ENCODE measurements at places on chromosomes 13 and 19.

DNA sequence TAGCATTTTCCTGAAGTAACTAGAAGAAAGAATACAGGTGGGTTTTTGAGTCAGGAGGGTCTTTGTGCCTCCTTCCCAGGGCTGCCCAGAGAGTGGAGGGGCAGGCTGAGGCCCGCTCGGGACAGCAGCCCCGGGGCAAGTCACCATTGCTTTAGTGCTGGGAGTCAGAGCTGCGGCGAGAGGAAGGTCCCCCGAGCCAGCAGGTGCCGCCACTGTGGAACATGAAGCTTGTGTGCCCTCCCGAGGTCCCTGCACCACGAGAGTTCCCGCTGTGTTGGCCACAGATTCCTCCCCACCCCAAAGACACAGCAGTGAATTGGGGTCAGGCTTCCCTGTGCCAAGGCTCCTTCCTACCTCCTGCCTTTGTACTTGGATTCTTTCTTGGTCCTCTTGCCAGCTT lies 50.9 kb upstream of the TEX29 start:
- DNase-seq, result no peak

GRCh38 chr19:10379880-10380312 lies 476 bp downstream of the TYK2 start:
- DNase-seq, result no peak

DNA sequence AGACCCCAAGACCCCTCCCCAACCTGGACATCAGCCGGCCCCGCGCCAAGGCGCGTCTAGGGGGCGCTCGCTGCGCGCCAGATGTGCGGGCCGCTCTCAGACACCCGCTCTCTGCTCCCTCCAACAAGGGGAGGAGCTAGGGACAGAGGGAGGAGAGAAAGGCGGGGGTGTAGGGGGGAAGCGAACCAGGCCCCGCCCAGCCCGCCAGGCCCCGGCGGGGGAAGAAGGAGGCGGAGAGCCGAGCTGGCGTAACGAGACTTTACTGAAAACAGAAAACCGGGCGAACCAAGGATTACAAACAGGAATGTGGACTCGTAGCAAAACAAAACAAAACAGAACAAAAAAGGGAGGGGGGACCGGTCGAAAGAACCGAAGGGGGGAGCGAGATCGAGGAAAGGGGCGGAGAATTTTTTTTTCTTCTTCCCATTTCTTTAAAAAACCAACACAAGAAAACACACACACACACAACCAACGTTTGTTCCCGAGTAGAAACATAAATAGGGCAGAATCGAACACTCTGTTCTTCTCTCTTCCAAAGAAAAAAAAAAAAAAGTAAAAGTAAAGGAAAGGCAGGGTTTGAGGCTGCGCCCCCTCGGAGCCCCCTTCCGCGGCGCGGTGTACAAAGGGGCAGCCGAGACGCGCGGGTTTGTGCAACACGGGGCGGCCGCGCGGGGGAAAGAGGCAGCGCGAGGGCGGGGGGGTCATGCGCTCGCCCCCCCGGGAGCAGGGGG lies 1.7 kb downstream of the JUND start:
- DNase-seq, result peak; percentile 25

GRCh38 chr13:105345131-105345530 lies 1190.3 kb downstream of the EFNB2 start:
- DNase-seq, result no peak

DNA sequence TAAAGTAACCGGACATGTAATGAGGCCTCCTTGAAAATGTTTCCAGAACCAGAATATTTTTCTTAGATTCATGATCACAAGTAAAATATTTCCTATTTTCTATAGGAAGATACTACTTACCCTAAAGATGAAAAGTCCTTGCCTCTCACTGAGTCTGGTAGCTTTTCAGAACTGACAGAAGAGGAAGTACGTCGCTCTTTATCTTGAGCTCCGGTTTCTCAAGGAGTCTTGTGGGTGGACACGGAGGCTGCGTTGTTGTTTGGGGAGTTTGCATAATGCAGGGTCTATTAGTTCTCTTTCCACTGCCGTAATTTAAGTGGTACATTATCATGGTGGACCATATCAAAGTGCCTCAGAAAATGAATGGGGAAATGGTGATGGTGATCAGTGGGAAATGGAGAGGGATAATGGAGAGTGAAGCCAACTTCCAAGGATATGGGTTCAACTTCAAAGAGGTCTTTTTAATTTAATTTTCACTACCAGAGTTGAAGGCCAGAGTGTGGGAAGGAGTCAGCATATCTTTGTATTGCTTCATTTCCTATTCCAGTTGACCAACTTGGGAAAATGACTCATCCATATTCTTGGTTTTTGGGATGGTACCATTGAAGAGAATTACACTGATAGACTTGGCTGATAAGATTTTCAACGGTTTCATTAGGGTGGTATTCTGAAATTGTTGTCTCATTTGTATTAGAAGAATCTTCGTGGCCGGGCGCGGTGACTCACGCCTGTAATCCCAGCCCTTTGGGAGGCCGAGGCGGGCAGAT lies 23.4 kb downstream of the MBD3L2B start:
- DNase-seq, result no peak

- DNase-seq, result peak; percentile 6
Measured at GRCh38 chr19:33432446-33433170, 59.1 kb downstream of the CEBPG start.

DNA sequence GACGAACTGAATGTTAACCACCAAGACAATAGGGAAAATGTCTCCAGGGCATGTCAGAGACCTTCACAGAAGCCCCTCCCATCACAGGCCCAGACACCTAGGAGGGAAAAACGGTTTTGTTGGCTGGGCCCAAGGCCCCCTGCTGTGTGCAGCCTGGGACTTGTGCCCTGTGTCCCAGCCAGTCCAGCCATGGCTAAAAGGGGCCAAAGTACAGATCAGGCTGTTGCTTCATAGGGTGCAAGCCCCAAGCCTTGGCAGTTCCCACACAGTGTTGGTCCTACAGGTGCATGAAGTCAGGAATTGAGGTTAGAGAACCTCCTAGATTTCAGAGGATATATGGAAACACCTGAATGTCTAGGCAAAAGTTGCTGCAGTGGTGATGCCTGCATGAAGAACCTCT lies 428.7 kb downstream of the SUCLA2 start:
- DNase-seq, result no peak

- DNase-seq, result no peak
Measured at GRCh38 chr13:30165796-30166195, 141.6 kb downstream of the KATNAL1 start.

GRCh38 chr13:106623799-106624460 lies 56.0 kb upstream of the ARGLU1 start:
- no peak for DNase-seq

DNA sequence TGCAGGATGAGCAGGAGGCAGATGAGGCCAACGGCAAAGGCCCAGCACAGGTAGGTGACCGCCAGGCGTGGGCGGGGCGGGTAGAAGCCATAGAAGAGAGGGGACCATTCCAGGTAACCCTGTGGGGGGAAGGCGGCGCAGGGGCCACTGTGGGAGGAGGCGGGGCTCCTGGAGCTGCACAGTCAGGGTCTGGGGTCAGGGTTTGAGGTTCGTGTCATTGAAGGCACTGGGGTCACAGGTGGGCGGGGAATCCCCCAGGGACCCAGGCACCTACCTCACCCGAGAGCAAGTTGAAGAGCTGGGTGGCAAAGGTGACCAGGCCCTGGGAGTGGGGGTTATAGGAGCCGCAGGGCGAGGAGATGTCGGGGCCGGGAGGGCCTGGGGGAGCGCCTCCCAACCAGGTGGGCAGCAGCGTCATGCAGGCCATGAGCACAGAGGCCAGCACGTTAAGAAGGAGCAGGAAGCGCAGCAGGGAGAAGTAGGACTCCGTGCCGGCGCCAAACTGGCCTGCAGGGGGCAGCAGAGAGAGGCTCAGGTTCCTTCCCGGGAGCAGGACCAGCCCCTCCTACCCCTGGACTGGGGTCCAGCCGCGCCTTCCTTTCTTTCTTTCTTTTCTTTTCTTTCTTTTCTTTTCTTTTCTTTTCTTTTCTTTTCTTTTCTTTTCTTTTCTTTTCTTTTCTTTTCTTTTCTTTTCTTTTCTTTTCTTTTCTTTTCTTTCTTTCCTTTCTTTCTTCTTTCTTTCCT lies 4.6 kb downstream of the TMC4 start:
- peak; percentile 66 for DNase-seq

DNA sequence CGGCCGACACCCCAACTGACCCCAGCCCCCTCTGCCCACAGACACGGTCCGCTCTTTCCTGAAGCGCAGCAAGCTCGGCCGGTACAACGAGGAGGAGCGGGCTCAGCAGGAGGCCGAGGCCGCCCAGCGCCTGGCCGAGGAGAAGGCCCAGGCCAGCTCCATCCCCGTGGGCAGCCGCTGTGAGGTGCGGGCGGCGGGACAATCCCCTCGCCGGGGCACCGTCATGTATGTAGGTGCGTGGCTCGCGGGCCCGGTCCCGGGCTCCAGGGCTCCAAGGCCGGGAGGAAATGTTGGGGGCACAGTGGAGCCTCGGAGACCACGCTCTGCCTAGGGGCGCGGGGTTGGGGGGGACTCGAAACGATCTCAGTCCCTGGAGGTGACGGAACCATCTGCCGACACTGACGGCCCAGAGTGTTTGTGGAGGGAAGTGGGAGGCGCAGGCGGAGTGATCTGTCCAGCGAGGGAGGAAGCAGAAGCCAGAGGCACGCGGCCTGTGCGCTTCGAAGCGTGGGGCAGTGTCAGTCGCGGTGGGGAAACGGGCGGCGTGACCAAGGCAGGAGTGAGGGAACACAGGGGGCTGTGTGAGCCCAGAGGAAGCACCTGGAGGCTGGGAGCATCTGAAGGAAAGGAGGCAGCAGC lies 6.3 kb downstream of the TBCB start:
- DNase-seq, result no peak

DNA sequence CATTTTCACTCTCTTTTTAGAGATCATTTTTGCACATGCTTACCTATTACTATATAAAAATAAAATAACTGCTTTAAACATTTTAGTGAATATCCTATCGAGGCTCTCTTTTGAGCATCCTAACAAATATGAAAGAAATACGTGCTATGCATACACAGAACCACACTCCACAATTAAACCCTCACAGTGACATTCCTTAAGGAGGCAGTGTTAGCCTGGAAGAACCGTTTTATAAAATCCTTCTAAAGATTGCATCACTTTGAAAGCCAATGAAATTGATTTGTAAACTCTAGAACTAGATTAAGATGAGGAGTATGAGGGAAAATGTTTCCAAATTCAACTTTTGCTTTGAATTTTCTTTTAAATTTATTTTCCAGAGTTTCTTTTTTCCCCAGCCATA lies 11.1 kb upstream of the ENOX1 start:
- DNase-seq, result no peak

DNA sequence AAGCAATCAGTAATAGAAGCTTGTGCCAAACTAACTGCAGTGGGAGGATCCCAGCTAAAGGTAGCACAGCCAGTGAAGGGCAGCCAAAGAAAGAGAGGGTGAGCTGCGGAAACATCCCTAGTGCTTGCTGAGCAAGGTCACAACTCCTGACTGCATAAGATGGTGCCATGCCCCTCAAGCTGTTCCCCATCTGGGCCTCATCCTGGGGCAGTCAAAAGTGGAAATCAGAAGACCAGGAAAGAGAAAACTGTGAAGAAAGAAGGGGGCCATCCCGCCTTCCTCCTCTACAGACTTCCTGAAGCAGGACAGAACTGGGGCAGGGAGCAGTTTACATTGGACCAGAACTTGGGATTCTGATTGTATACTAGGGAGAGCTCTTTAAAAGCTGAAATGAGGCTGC lies 159.2 kb downstream of the TNFSF13B start:
- DNase-seq, result no peak

- no peak for DNase-seq
Measured at GRCh38 chr13:74586847-74587246, 452.6 kb upstream of the KLF12 start.

GRCh38 chr13:82370316-82370715 lies 1512.0 kb downstream of the SLITRK1 start:
- no peak for DNase-seq

DNA sequence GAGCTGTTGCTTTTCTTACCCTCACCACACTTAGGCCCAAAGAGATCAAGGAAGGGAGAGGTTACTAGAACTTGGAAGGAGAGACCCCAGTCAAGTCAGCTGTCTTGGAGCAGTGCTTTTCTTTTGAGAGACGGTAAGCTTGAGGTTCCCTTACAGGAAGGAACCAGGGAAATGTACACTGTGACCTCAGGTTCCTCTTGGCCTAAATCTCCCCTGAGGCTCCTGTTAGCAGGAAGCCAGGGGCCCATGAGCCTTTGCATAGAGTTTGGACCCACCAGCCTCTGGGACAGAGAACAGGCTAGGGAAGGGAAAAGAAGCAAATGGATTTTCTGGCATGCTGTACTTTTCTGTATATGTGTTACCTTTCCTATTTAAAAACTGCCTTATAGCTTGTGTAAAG lies 5.9 kb upstream of the GPR18 start:
- no peak for DNase-seq

DNA sequence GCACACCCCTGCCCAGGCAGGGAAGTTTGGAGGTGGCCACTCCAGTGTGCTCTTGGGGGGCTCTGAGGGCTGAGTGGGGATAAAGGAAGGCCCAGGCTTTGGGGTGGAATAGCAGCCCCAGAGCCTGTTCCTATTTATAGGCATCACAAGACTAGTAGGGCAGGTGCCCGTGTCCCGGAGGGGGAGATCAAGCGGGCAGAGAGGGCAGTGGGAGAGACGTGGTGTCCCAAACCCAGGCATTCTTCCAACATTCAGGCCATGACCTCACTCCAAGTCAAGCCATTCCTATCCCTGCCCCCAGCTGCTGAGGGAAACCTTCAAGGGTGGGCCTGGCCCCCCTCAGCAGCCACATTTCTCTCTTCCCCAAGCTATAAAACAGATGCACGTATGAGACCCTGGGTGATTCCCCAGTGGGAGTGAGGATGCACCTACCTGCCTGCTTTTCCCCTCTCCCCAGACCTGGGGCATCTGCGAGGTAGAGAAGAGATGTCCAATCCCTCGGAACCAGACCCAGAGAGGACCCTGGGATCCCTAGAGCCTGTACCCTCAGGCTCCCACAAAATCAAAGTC lies 3.9 kb downstream of the WIZ start:
- DNase-seq, result no peak

DNA sequence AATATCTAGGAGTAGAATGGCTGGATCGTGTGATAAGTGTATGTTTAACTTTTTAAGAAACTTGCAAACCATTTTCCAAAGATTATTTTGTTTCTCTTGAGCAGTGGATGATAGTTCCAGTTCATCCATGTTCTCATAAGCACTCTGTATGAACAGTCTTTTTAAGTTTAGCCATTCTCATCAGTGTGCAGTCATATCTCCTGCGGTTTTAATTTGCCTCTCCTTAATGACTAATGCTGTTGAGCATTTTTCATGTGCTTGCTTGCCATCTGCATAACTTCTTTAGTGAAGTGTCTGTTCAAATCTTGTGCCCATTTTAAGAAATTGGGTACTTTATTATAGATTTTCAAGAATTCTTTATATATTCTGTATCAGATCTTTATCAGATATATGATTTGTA lies 58.6 kb downstream of the WASF3 start:
- no peak for DNase-seq

GRCh38 chr13:94210816-94211215 lies 268.7 kb downstream of the DCT start:
- DNase-seq, result no peak

- DNase-seq, result no peak
Measured at GRCh38 chr13:114078461-114079451, 53.7 kb downstream of the RASA3 start.

- DNase-seq, result no peak
Measured at GRCh38 chr13:79999601-80000000, 341.3 kb downstream of the SPRY2 start.

GRCh38 chr19:32542477-32543108 lies 38.4 kb upstream of the PDCD5 start:
- DNase-seq, result no peak

- no peak for DNase-seq
Measured at GRCh38 chr13:99909836-99910619, 61.5 kb downstream of the ZIC5 start.

GRCh38 chr19:2984215-2984528 lies 6.8 kb downstream of the TLE6 start:
- DNase-seq, result no peak

GRCh38 chr19:55131421-55131820 lies 14.0 kb upstream of the PPP1R12C start:
- no peak for DNase-seq
